ENCODE measurements at places on chromosomes 1 and 21.

DNA sequence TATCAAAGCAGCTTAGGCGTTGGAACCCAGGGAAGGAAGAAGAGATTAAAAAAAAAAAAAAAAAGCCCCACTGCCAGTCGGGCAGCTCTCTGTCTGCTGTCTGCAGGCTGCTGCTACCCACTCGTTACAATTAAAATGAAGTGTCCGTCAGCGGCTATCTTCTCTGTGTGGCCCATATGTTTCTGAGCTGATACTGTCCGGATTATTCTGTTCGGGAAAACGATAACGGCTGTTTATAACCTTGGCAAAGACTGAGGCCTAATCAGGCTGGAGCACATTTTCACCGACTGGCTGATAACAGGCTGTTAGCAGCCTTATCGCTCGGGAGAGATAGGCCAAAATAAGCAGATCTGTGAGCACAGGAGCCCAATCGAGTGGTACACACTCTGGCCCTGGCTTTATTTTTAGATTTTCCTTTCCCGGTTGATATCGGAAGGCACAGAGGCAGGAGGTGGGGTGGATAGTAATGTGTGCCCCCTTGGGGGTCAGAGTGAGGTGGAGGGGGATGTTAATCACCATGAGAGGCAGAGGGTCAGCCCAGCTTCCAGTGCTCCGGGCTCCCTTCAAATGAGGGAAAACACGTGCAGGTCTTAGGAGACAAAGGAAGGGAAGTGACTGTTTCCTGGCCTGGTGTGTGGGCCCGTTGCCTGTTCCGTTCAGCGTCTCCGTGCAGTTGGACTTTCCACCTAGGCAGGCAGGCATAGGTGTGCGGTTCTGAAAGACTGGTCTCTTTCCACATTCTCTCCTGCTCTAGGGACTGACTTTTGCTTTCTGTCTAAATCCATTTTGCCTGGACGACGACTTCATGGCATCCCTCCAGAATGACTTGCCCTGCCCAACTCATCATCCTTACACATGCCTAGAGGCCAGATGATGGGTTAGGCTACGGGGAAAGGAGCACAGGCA lies 153.4 kb downstream of the PBX1 start:
- peak; percentile 90 for DNase-seq

GRCh38 chr1:6360117-6360496 lies 33.5 kb downstream of the ACOT7 start:
- DNase-seq, result no peak

- no peak for DNase-seq
Measured at GRCh38 chr1:8166406-8166805, 140.3 kb upstream of the ERRFI1 start.

DNA sequence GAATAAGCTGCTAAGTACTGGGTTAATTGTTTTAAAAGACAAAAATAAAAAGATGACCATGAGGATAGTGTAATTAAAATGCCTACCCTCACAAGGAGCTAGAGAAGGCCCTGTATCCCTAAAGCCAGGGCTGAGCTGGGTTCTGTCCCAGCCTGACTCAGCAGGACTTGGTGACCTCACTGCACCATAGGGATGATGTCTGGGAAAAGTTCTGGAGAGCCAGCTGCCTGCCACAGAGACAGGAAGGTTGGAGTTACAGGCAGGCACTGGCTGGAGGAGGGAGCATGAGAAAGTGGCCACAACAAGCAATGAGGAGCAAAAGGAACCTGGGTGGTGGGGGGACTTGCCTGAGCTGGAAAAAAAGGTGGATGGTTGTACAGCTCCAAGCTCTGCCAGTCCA lies 5.7 kb upstream of the TNR start:
- DNase-seq, result no peak

GRCh38 chr1:198167436-198167934 lies 10.7 kb downstream of the NEK7 start:
- DNase-seq, result peak; percentile 86

GRCh38 chr21:42307106-42307505 lies 8.1 kb downstream of the TFF3 start:
- DNase-seq, result no peak

GRCh38 chr1:110307239-110307974 lies 31.8 kb upstream of the RBM15 start:
- no peak for DNase-seq

GRCh38 chr1:205140113-205140512 lies 18.3 kb upstream of the RBBP5 start:
- DNase-seq, result no peak

DNA sequence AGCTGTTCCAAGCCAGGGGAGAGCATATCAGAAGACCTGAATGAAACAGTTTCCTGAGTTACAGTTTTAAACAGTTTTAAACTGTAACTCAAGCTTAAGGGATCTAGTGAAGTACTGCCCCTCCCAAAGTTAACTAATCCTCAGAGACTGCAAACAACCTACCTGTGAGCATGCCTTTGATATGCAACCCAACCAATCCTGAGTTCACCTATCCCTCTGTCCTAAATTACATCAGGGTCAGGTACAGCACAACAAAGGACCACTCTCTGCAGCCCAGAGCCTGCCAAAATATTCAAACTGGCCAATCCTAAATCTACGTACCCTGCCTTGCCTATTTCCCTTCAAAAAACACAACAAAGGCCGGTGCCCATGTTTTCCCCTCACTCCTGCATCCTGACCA lies 32.8 kb upstream of the RAVER2 start:
- no peak for DNase-seq

- no peak for DNase-seq
Measured at GRCh38 chr1:154485910-154486496, 16.0 kb upstream of the TDRD10 start.

- no peak for DNase-seq
Measured at GRCh38 chr1:228341450-228341813, 65.2 kb downstream of the TRIM11 start.

DNA sequence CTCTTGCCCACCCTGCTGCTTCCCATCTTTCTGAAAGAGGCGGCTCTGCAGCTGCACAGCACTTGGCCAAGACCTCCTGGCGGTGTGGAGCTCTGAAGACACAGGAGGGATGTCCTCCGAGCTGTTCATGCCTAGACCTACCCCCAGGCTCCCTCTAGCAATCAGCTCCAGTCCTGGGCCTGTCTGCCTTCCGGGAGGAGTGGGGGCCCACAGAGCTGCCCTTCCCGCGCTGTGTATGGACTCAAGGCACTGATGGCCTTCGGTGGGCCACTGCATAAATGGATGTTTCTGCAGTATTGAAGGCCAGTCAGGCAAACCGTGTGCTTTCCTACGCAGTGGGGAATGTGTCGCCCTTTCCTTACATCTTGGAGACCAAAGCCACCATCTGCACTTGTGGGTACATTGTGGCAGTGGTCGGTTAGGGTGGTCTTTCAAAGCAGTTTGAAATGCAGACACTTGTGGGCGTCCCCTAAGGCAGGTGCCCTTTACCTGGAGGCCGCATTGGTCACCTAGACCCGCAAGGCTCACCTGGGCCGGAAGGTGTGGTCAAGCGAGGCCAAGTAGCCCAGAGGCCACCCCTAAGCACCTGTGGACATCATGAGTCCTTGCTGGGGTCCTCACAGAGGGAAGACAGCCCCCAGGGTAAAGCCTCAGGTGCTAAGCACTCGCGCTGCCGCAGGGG lies 912 bp upstream of the PKNOX1 start:
- peak; percentile 16 for DNase-seq

GRCh38 chr1:48526008-48526710 lies 54.2 kb upstream of the SPATA6 start:
- DNase-seq, result no peak

- DNase-seq, result no peak
Measured at GRCh38 chr1:24828887-24829192, 83.6 kb downstream of the CLIC4 start.

DNA sequence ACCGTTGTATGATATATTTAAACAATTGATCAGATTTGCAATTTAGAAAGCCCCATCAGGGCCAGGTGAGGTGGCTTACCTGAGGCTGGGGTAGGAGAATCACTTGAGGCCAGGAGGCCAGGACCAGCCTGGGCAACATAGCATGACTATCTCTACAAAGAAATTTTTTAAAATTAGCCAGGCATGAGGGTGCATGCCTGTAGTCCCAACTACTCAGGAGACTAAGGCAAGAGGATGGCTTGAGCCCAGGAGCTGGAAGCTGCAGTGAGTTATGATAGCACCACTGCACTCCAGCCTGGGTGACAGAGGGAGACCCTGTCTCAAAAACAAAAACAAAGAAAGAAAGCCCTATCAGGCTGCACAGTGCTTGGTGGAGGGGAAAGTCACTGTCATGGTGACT lies 159.9 kb upstream of the RAB4A start:
- no peak for DNase-seq

- DNase-seq, result no peak
Measured at GRCh38 chr1:55088413-55088812, 49.1 kb downstream of the PCSK9 start.

DNA sequence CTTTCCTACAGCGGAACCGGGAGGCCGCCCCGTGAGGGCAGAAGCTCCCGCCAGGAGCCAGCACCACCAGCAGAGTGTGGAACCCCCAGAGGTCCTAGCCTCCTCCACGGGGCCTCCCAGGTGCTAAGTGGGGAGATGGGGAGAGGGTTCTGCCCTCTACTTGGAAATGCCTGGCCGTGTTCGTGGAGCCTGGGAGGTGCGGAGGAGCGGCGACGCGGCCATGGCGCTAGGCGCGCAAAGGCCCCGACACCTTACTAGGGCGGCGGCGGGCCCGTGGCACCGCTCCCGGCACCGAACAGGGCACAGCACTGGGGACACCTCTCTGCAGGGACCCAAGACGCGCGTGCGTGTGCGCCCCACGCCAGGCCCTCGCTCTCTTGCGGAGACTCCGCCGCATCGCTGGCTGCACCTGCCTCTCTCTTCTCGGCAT lies 1.3 kb upstream of the CACNA1E start:
- DNase-seq, result no peak

- DNase-seq, result no peak
Measured at GRCh38 chr1:30683699-30684098, 39.7 kb downstream of the MATN1 start.

DNA sequence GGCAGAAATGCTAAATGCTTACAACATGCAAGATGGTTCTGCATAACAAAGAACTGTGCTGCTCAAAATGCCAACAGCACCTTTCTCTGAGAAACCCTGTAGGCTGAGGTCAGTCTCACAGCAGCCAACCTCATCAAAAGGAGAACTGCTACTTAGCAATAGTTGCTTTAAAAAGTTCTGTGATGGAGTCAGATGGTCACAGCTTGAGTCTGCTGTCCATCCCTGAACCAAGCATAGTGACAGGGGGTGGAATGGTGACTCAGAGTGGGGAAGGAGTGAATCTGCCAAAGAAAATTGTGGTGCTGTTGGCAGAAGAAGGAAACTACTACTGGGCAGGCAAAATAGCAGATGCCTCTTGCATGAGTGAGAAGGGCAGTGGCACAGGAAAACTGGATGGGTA lies 106.0 kb upstream of the FAM78B start:
- DNase-seq, result no peak

- no peak for DNase-seq
Measured at GRCh38 chr1:100882698-100883097, 11.9 kb downstream of the EXTL2 start.

- no peak for DNase-seq
Measured at GRCh38 chr1:31904339-31905092, 33.7 kb downstream of the PTP4A2 start.

- no peak for DNase-seq
Measured at GRCh38 chr1:30888391-30888790, 20.2 kb downstream of the SDC3 start.

DNA sequence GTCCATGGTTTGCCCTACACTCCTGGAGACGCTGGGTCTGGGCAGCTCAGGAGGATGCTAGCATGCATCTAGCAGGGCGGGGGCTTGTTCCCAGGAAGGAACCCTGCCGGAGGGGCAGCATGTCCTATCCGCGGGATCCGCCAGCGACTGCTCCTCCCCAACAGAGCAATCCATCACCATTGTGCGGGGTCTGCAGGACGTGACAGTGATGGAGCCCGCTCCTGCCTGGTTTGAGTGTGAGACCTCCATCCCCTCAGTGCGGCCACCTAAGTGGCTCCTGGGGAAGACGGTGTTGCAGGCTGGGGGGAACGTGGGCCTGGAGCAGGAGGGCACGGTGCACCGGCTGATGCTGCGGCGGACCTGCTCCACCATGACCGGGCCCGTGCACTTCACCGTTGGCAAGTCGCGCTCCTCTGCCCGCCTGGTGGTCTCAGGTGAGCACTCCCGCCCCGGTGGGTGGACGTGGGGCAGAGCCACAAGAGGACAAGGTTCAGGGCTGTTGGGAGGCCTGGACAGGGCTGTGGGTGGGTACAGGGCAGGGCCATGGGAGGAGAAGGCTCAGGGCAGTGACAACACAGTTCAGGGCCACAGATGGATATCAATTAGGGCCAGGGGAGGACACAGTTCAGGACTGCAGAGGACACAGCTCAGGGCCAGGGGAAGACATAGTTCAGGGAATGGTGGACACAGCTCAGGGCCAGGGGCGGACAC lies 71.3 kb downstream of the OBSCN start:
- DNase-seq, result no peak

DNA sequence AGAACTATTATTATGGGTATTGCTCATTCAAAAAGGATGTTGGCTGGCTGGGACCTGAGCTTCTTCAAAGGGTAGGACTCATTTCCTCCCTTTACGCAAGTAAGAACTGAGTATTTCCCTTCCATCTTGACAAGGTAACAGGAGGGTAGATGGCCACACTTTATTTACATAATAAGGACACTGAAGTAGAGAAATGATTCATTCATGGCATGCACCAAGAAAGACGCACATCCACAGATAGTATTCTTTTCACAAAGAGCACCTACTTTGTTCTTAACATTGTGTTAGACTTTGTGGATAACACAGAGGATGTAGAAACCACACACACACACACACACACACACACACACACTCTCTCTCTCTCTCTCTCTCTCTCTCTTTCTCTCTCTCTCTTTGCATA lies 82.9 kb downstream of the FAM78B start:
- DNase-seq, result no peak

- no peak for DNase-seq
Measured at GRCh38 chr1:92774407-92774806, 10.5 kb downstream of the EVI5 start.

Data from hematopoietic multipotent progenitor cell treated with erythropoietin and hydrocortisone succinate and interleukin-3 and kit ligand, for 8 days (in vitro differentiated cells).